ENCODE measurements at places on chromosomes 4 and X. TPM values are rescaled to one million over a fixed set of nuclear protein-coding genes. Genes with fewer than 3 reads are reported as not detected.

Gene TCEAL1
- 4.1 TPM for total RNA-seq

Gene SLITRK4
- total RNA-seq: 1.5 TPM

Gene MAGEA12
- total RNA-seq: not detected

Gene HSD17B13
- not detected for total RNA-seq

Gene F9
- total RNA-seq: not detected

Gene CLCN4
- 6.9 TPM for total RNA-seq

Gene RHOXF2
- total RNA-seq: not detected

Gene SHROOM4
- 1.9 TPM for total RNA-seq

Gene HHIP
- 2.7 TPM for total RNA-seq

Gene COL25A1
- total RNA-seq: 4.6 TPM

Gene CXXC4
- 4.2 TPM for total RNA-seq

Gene FHDC1
- total RNA-seq: 19.9 TPM

Gene AFP
- 4.8 TPM for total RNA-seq

Gene ARMCX5
- total RNA-seq: 17.7 TPM
